Spinal cord (tissue), 10 donors: ENCODE measurements at places on chromosomes 11 and 22.

DNA sequence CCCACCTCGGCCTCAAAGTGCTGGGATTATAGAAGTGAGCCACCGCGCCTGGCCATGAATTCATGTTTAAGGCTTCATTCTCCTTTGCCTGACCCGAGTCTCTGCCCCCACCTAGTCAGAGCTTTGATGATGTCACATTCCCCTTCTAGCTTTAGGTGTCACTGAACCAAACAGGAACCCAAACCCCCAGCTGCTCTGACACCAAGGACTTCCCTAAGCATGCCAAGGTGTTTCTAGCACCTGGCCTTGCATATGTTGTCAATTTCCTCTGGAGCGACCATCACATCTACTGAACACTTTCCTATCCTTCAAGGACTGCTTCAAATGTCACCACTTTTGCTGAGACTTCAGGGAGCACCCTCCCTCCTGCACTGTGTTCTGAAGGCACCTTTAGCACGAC is 2.3 kb downstream of the F2 start:
- DNase-seq: no peak

DNA sequence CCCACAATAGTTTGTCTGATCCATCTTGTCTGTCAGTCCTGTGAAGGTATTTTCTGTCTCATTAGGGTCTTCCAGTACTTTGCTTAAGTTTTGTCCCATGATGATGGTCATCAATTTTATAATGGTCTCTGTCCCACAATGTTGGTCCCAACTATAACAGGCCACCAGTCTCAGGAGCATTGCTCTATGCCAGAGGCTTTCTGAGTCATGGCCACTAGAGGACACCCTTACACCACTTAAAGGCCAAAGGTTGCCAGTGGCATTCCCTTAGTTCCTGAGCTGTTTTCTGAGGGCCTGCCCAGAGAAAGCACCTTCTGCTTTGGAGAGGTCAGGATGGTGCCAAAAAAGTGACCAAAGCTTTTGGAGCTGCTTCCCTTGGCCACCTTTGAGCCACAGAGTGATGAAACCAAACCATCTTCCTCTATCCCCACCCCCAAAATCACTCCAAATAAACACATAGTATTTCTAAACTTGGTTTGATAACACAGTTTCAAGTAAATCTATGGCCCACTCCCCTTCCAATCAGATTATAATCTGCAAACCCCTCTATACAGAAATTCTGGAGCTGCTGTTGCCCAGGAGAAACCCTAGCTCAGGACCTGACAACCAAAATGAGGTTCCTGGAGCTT is 19.3 kb downstream of the EIF3F start:
- no peak for DNase-seq

- DNase-seq: no peak
Observed at GRCh38 chr11:41394521-41395195, 64.8 kb downstream of the LRRC4C start.

DNA sequence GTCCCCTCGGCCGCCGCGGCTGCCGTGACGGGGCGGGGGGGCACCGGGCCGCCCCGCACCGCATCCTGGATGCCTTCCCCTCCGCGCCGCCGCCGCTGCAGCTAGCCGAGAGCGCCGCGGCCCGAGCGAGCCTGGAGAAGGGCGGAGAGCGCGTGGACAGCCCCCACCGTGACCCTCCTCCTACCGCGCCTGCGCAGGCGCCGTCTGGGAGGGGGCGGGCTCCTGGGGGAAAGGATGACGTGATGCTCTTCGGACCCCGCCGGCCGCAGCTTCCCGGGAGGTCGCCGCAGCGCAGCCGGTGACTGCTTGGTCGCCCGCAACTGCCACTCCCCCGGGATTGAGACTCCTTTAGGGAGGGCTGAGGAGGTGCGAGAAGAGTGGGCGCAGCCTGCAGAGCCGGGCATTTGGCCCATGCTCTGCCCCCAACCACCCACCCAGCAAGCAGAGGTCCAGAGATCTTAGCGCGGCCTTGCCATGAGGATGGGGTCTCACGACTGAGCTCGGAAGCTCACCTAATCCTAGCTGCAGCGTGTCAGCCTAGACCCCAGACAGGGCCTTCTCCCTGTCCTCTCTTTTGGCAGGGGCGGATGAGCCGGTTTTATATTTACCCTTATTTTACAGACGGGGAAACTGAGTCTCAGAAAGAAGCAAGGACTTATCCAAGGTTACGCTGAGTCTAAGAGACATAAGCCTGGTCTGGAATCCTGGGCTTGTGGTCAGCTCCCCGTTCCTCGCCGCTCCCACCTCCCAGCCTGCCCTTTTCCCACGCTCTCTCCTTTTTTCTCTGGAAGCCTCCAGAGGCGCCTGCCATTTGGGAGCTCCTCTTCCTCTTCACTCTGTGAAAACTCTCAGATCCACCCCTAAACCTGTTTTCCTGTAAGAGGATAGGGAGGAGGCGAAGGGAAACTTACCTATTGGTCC is at the start of gene DENND5A:
Gene DENND5A (minus strand): TSS at position 140 of the 921 bp plus-strand sequence. CDS start 281 bp downstream, outside the sequence.
- peak; percentile 97 for DNase-seq

DNA sequence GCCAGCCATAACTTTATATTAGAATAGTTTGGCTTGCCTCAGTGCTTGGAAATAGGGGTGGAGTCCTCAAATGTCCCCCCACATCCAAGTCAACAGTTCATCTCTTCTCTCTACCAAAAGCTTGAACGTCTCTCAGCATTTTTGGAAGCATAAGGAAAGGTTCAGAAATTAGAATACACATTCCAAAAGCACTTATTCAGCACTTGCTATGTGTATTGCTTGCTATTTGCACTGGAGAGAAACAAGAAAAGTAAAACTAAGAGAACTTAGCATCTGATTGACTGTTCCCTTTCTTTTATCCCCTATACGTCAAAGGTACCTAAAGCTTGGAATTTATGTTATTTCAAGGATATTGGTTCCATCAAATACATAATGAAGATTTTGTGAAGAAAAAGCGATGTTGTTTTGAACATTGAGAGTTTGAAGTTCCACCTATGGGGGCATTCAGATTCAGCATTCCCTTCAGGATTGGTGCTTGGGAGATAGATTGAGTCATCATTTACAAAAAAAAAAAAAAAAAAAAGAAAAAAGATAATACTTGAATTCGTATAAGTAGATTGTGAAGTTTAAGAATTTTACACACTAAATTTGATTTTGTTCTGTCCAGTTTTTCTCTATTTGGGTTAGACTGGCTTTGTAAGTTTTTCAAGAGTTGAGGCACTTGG is 1.3 kb downstream of the TBRG1 start:
- DNase-seq: no peak
